SIG-M5 (cell line): ENCODE measurements at places on chromosomes 5 and 9.

GRCh38 chr9:3043369-3043768 is 199.5 kb upstream of the PUM3 start:
- no peak for DNase-seq

GRCh38 chr9:108057421-108058134 is 568.0 kb upstream of the KLF4 start:
- DNase-seq: peak; percentile 8

DNA sequence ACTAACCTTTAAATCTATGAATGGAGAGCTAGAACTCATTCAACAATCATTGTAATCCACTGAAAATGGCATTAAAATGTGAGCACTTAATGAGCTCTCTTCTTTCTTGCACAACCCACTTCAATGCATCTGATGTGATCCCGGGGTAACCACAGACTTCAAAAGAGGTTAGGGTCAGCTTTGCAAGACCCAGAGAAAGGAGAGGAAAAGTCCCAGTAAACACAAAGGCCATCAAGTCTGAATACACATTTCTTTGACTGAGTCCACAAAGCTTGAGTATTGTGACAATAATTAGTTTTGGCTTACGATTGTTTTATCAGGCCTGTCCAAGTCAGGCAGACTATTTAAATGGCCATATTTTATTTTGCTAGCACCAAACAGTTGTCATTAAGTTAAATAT is 148.8 kb upstream of the ZNF608 start:
- no peak for DNase-seq

GRCh38 chr9:89434636-89435035 is 63.3 kb downstream of the SEMA4D start:
- no peak for DNase-seq

DNA sequence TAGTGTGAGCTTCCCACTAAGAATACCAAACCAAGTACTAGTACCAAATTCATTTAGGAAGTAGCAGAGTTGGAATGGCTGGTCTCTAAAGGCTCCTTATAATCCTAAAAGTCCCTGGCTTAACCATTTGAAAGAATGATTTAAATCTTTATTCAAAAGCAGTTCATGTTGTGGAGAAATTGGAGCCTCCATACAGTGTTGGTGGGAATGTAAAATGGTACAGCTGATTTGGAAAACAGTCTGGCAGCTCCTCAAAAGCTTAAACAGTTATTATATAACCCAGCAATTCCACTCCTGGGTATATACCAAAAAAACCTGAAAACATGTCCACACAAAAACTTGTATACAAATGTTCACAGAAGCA is 2.9 kb downstream of the PLIN2 start:
- DNase-seq: no peak

DNA sequence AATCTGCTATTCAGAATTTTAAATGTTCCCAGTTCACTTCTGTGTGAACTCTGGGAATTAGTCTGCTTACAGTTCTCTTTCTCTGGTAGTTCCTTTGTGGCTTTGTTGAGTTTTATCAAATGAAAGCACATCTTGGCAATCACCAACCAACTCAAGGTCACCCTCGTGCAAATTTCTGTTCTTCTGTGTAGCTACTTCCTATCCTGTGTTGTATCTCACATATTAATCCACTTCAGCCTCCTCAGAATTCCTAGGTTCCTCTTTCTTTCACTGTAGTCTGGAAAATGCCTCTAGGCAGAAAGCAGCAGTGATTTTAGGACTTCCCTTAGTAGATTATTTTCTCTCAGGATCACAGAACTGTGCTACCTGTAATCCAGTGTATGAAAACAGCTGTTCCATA is 100.3 kb downstream of the AUH start:
- DNase-seq: no peak

GRCh38 chr5:124245276-124245675 is 501.2 kb downstream of the ZNF608 start:
- DNase-seq: no peak

GRCh38 chr9:437066-437465 is 222.4 kb downstream of the DOCK8 start:
- DNase-seq: no peak

DNA sequence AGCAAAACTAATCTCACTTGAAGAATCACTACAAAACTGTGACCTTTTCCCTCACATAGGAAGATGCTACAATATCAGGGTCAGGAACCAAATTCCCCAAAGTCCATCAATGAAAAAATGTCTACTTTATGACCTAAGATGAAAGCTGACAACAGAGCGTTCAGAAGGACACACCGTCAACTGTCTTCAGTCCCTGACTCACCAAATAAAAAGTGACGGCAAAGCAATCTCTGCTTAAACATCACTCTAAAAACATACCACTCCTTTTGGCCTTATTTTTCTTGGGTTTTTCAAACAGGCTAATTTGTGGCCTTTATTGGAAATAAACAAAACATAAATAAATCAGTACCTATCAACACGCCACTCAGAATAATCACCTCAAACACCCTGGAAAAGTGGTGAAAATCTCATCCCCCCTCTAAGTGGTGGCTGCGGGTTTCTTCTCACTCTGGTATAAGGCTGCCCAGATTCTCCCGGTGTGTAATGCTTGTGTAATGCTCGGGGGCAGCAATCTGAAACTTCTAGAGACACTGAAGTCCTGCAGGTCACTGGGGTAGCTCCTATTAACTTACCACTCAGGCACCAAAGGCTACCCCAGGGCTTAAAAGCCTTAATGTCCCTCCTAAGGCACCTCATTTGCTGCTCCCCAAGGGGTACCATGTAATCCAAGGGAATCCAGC is 29.5 kb downstream of the SEMA4D start:
- no peak for DNase-seq

DNA sequence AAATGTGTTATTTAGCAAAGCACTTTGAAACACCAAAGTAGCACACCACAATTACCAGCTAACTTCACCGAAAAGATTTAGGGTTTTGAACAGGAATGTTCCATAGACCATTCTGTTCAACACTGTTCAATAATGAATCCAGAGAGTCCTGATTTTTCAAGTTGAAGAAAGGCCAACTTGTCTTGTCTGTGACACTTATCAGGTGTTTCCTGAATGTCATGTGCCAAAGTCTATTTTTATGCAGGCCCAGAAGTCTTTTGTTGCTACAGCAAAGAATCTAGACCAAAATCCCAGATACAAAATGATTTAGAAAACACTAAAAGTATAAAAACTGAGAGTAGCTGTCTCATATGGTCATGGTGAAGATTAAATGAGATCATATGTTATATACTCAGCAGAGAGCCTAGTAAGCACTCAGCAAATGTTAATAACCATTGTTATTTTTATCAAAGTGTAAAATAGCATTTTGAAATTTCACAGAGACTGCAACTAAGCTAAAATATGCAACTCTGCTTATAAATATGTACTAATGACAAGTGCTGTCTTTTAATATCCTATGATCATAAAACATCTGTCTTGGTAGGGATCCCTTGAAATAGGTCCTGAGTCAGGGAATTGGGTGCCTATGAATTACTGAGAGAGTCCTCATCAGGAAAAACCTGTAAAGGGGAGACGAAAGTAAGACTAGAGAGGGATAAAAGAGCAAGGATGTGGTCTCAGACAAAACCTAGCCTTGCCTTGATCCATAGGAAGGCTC is 122.4 kb upstream of the SLC12A2 start:
- no peak for DNase-seq

DNA sequence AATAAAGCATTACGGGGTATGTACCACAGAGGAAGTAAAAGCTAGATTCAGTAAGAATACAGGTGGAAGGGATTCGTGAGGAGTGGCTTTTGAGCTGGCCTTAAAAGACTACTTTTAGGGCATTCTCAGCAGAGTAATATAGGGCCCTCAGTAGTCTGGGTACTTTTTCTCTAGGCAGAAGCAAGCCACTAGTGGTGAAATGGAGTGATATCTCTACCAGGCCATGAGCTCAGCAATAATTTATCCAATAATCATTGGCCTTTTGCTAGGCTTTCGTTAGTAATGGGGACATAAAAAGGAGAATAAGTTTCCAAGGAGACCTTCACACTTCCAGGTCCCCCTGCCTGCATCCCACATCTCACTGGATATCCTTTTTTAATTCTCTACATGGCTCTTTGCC is 1.7 kb downstream of the POLR3G start:
- DNase-seq: no peak

GRCh38 chr9:72362680-72363139 is 2.3 kb downstream of the ZFAND5 start:
- peak; percentile 44 for DNase-seq

- no peak for DNase-seq
Observed at GRCh38 chr5:112279082-112279481, 140.0 kb downstream of the EPB41L4A start.

DNA sequence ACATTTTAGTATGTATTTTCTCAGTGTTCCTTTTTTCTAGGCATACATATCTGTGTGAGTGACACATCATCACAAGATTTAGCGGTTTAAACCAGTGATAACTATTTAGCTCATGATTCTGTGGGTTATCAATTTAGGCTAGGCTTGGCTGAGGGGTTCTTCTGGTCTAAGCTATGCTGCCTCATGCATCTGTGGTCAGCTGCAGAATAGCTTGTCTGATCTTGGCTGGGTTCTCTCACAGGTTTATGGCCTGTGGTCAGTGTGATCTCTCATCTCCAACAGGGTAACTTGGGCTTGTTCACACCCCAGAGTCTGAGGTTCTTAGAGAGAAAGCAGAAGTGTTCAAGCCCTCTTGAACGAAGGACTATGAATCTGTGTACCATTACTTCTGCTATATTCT is 363.3 kb downstream of the KDM4C start:
- DNase-seq: no peak

- no peak for DNase-seq
Observed at GRCh38 chr5:151958111-151958510, 33.5 kb upstream of the GLRA1 start.

DNA sequence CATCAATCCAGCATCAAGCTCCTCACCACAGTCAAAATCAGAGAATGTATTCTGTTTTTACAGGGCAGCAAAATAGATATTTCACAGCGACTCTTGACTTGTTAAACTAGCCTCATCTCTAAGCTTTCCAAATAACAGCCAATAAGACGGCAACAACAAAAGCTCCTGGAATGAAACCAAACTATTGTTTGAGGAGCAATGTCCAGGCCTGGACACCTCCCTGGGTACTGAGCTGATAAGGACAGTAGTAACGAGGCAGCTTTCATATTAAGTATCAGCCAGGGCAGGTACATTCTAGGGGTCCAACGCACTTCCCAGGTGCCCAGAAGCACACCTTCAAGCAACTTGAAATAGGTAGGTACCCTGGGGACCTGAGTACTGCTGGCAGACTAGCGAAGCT is 260.3 kb downstream of the ENC1 start:
- no peak for DNase-seq
